ENCODE measurements at places on chromosomes 16 and 17.

GRCh38 chr17:50765454-50766221, 1.7 kb downstream of the ANKRD40CL start:
- H3K4me1 ChIP-seq, result peaks cover 36% of the 10 kb centered on the region
- H3K27me3 ChIP-seq, result no peaks in the 10 kb centered on the region
- H3K27ac ChIP-seq, result peak overlapping the region; percentile 88
- peak; percentile 45 for DNase-seq
- no peaks in the 10 kb centered on the region for H3K36me3 ChIP-seq
- no peak overlapping the region for H3K4me3 ChIP-seq

GRCh38 chr16:18969050-18969854, 14.5 kb upstream of the TMC7 start:
- no peak overlapping the region for H3K27ac ChIP-seq
- no peaks in the 10 kb centered on the region for H3K4me1 ChIP-seq
- DNase-seq, result peak; percentile 64
- no peaks in the 10 kb centered on the region for H3K27me3 ChIP-seq
- H3K4me3 ChIP-seq, result no peak overlapping the region

- DNase-seq, result no peak
- no peak overlapping the region for H3K4me3 ChIP-seq
- no peak overlapping the region for H3K27ac ChIP-seq
- H3K27me3 ChIP-seq, result no peaks in the 10 kb centered on the region
These were observed 2.4 kb downstream of the ZNF768 start for GRCh38 chr16:30523768-30524574.

GRCh38 chr17:71085238-71086033, 916.1 kb downstream of the KCNJ2 start:
- no peaks in the 10 kb centered on the region for H3K4me1 ChIP-seq
- H3K27ac ChIP-seq, result no peak overlapping the region
- no peaks in the 10 kb centered on the region for H3K27me3 ChIP-seq
- DNase-seq, result no peak

DNA sequence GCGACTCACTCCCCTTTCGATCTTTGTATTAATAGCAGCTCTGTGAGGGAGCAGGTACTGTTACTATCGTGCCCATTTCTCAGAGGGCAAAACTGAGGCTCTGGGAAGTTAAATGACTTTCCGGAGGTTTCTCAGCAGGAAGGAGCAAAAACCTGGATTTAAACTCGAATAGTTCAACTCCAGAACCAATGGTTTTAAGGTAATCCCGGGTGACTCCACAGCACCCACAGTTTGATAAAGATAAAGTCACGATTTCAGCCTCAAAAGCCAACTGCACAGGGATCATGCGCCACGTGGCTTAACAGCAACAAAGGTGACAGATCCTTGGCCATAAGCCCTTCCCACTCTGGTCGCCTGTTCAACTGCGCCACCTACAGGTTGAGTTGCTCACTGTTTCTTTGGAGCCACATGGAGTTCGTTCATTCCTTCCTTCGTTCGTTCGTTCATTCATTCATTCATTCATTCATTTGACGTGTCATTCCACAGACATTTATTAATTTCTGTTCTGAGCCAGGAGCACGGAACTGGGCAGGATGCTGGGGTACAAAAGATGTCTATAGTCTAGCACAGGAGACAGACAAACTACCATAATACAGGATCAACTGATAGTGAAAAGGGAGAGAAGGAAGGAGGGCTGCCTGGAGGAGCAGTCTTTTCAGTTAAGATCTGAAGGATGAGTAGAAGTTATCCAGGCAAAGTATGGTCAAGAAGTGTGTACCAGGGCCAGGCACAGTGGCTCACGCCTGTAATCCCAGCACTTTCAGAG, 134.8 kb downstream of the HS3ST2 start:
- no peak overlapping the region for H3K27ac ChIP-seq
- no peaks in the 10 kb centered on the region for H3K4me1 ChIP-seq
- peaks cover 26% of the 10 kb centered on the region for H3K27me3 ChIP-seq
- H3K36me3 ChIP-seq, result no peaks in the 10 kb centered on the region
- DNase-seq, result peak; percentile 41

- H3K27ac ChIP-seq, result no peak overlapping the region
- H3K27me3 ChIP-seq, result no peaks in the 10 kb centered on the region
- H3K4me3 ChIP-seq, result no peak overlapping the region
- no peak for DNase-seq
- H3K4me1 ChIP-seq, result peaks cover 13% of the 10 kb centered on the region
- H3K36me3 ChIP-seq, result no peaks in the 10 kb centered on the region
These were observed 209.0 kb downstream of the ZFHX3 start for GRCh38 chr16:72838951-72839350.

- H3K4me1 ChIP-seq, result peaks cover 11% of the 10 kb centered on the region
- peak overlapping the region; percentile 68 for H3K27ac ChIP-seq
- H3K27me3 ChIP-seq, result no peaks in the 10 kb centered on the region
- peak; percentile 9 for DNase-seq
- H3K4me3 ChIP-seq, result peak overlapping the region; percentile 80
These were observed 19.3 kb downstream of the CD2BP2 start for GRCh38 chr16:30335598-30336474.

DNA sequence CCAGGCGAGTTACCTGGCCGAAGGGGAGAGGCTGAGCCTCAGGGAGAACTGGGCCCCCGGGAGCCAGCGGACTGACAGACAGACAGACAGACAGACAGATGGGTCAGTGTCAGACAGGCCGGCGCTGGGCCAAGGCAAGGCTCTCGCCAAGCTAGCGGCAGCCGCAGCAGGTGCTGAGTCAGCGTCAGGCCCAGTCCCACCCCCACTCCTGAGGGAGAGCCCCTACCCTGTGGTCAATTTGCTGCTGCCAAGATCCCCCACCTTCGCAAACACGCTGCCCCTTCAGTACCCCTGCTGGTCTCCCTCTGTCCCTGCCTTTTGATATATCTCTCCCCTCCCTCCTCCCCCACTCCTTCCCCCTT, 1.5 kb downstream of the FGF11 start:
- H3K27ac ChIP-seq, result no peak overlapping the region
- no peak overlapping the region for H3K4me3 ChIP-seq
- no peaks in the 10 kb centered on the region for H3K36me3 ChIP-seq

GRCh38 chr16:64132190-64132589, 989.7 kb downstream of the CDH11 start:
- H3K27ac ChIP-seq, result no peak overlapping the region
- no peak for DNase-seq
- no peak overlapping the region for H3K4me3 ChIP-seq

DNA sequence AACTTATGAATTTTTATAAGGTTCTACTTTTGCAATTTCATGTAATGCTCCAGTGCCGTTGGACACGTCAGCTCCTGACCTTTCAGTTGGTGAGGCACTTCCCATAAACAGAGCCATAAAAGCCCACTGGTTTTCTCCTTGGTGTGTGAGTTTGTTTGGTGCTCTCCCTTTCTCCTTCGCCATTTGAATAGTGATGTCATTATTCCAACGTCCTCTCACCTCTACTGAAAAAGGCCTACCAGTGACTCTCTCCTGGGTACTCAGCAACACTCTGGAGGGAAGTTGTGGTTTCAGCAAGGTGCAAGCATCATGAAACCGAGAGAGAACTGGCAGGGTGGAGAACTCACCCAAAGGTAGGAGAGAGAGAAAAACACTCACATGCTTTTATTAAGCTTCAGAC, 29.6 kb upstream of the HNF1B start:
- H3K36me3 ChIP-seq, result no peaks in the 10 kb centered on the region
- H3K4me1 ChIP-seq, result no peaks in the 10 kb centered on the region
- H3K4me3 ChIP-seq, result no peak overlapping the region
- peak; percentile 5 for DNase-seq

DNA sequence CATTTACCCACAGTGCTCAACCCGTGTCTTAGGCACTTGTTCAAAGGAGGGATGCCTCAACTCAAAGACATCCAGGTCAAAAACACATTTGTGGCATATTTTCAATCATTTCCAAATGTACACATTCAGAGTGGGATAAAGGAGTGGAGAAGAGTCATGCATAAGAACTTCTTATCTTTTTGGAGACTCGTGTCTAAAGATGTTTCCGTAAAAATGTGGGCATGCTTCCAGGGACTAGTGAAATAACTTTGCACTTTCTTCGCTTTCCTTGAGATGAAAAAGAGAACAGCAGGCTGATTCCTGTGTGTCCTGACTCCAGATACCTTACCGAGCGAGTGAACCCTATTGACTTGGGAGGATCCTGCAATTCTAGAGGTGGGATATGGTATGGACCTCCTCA, 256.6 kb upstream of the KCNJ16 start:
- DNase-seq, result no peak
- H3K27me3 ChIP-seq, result no peaks in the 10 kb centered on the region
- H3K4me1 ChIP-seq, result no peaks in the 10 kb centered on the region
- no peak overlapping the region for H3K27ac ChIP-seq

DNA sequence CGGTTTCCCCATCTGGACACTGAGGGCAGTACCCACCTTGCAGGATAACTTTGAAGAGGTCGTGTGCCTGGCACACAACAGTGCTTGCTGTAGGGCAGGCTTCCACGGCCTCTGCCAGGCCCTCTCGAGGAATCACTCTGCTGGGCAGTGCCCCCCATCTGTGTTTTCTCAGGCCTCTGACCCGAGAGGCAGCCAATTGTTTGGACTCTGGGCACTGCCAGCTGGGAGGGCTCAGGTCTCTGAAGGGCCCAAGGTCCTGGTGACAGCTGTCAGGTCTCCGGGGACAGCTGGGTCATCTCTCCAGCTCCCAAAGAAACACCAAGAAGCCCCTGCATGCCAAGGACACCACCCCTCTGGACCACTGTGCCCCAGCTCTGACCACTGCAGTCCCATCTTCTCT, 1.0 kb upstream of the RAB26 start:
- peaks cover 3% of the 10 kb centered on the region for H3K36me3 ChIP-seq
- no peaks in the 10 kb centered on the region for H3K27me3 ChIP-seq
- H3K4me1 ChIP-seq, result peaks cover 15% of the 10 kb centered on the region
- DNase-seq, result no peak

- peak overlapping the region; percentile 32 for H3K27ac ChIP-seq
- H3K27me3 ChIP-seq, result no peaks in the 10 kb centered on the region
- H3K4me3 ChIP-seq, result peak overlapping the region; percentile 67
- H3K4me1 ChIP-seq, result peaks cover 7% of the 10 kb centered on the region
These were observed 82.2 kb downstream of the TNRC6C start for GRCh38 chr17:78040440-78041385.

DNA sequence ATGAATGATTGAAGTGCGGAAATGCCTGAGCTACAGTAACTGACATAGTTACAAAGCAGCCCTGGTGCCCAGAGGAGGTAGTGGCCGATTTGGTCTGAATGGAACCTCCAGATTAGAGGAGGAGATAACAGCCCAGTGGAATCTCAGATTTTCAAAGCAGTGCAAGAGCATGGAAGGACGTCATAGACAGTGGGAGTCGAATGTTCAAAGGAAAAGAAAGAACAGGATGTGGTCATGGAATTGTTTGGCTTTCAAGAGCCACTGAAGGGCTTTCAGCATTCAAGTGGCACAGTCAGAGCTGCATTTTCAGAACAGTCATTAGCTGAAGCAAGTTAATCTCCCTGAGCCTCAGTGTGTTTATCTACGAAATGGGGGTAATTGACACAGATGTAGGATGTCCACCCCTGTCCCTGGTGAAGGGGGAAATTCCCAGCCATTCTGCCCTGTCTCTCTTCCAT, 104.6 kb upstream of the CACNG3 start:
- no peaks in the 10 kb centered on the region for H3K27me3 ChIP-seq
- DNase-seq, result no peak
- H3K27ac ChIP-seq, result no peak overlapping the region

- peaks cover 18% of the 10 kb centered on the region for H3K4me1 ChIP-seq
- DNase-seq, result no peak
- H3K27ac ChIP-seq, result no peak overlapping the region
- no peak overlapping the region for H3K4me3 ChIP-seq
These were observed 8.4 kb upstream of the MTSS2 start for GRCh38 chr16:70694088-70694867.

- H3K27me3 ChIP-seq, result no peaks in the 10 kb centered on the region
- H3K4me1 ChIP-seq, result no peaks in the 10 kb centered on the region
- no peak for DNase-seq
- H3K27ac ChIP-seq, result no peak overlapping the region
These were observed 10.9 kb upstream of the STAT3 start for GRCh38 chr17:42399121-42399520.

- peaks cover 14% of the 10 kb centered on the region for H3K27me3 ChIP-seq
- no peak for DNase-seq
- no peak within 1 kb of the TSS for H3K27ac ChIP-seq
- no peaks in the 10 kb centered on the region for H3K4me1 ChIP-seq
These were observed at the start of gene HYDIN for GRCh38 chr16:71230122-71230845. TSS of gene HYDIN (minus strand) at chr16:71230722. CDS start at chr16:71186895, 43,827 bp downstream.

GRCh38 chr17:79262624-79263023, 188.0 kb downstream of the ENGASE start:
- no peak overlapping the region for H3K4me3 ChIP-seq
- H3K27ac ChIP-seq, result no peak overlapping the region
- H3K4me1 ChIP-seq, result no peaks in the 10 kb centered on the region

- no peaks in the 10 kb centered on the region for H3K36me3 ChIP-seq
- no peak for DNase-seq
- H3K4me3 ChIP-seq, result no peak overlapping the region
- no peaks in the 10 kb centered on the region for H3K27me3 ChIP-seq
These were observed 31.5 kb downstream of the NF1 start for GRCh38 chr17:31126318-31126717.

DNA sequence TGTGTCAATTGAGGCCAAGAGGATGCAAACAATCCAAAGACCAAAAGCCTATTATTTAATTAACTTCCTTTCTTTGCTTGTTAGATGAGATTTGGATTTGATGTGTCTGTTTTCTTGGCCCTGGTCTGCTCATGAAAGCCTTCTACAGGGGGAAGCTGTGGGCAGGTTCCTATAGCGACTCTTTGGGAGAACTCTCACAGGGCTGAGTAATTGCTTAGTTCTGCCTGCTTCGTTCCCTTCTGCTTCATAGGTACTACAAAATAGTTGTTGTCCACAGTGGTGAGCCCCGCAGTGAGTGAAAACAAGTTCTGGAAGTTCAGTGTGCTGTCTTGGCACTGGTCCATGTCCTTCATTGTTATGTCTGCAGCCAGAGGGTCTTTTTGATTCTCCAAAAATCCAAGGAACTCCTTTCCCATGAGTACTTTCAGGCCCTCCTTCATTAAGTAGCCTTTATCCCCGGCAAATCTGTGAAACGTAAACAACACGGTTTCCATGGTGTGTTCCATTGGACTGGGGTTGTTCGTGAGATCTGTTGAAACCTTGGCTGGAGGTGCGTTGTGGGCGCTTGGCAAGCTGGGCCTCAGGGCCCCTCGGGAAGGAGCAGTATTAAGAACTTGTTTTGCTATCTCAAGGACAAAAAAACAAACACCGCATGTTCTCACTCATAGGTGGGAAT, 30.0 kb upstream of the ANKRD40CL start:
- H3K27me3 ChIP-seq, result no peaks in the 10 kb centered on the region
- no peaks in the 10 kb centered on the region for H3K36me3 ChIP-seq
- H3K4me3 ChIP-seq, result no peak overlapping the region

DNA sequence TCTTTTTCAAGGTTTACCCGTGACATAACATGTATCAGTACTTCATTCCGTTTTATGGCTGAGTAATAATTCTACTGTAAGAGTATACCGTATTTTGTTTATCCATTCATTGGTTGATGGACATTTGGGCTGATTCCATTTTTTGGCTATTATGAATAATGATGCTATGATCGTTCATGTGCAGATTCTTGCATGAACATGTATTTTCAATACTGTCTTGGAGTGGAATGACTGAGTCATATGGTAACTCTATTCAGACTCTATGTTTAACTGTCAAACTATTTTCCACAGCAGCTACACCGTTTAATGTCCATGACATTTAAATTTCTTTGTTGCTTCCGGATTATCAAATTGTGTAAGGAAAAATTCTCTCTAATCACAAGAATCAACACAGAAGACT, 17.9 kb downstream of the BFAR start:
- no peaks in the 10 kb centered on the region for H3K27me3 ChIP-seq
- peaks cover 78% of the 10 kb centered on the region for H3K36me3 ChIP-seq
- DNase-seq, result no peak

GRCh38 chr16:78227855-78228254, 128.4 kb downstream of the WWOX start:
- H3K36me3 ChIP-seq, result no peaks in the 10 kb centered on the region
- no peak overlapping the region for H3K4me3 ChIP-seq
- no peak overlapping the region for H3K27ac ChIP-seq
- H3K4me1 ChIP-seq, result no peaks in the 10 kb centered on the region
- DNase-seq, result no peak
